ENCODE measurements at places on chromosomes 5 and 9.

DNA sequence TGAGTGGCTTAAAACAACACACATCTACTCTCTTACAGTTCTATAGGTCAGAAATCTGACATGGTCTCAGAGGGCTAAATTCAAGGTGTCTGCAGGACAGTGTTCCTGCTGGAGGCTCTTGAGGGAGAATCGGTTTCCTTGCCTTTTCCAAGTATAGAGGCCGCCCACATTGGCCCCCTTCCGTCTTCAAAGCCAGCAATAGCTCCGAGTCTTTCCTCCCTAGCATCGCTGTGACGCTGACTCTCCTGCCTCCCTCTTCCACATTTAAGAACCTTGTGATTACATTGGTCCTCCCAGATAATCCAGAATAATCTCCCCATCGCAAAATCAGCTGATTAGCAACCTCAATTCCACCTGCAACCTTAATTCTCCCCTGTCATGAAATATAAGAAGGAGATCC, 81.3 kb upstream of the IER5L start:
- DNase-seq: no peak

- no peak for DNase-seq
These were observed 37.0 kb downstream of the MAMDC2 start for GRCh38 chr9:70080481-70081119.

GRCh38 chr5:143721925-143722324, 90.0 kb upstream of the HMHB1 start:
- DNase-seq: no peak

- DNase-seq: no peak
These were observed 18.1 kb downstream of the ANKS6 start for GRCh38 chr9:98778251-98778650.
